ENCODE measurements at places on chromosomes 16 and 17.

DNA sequence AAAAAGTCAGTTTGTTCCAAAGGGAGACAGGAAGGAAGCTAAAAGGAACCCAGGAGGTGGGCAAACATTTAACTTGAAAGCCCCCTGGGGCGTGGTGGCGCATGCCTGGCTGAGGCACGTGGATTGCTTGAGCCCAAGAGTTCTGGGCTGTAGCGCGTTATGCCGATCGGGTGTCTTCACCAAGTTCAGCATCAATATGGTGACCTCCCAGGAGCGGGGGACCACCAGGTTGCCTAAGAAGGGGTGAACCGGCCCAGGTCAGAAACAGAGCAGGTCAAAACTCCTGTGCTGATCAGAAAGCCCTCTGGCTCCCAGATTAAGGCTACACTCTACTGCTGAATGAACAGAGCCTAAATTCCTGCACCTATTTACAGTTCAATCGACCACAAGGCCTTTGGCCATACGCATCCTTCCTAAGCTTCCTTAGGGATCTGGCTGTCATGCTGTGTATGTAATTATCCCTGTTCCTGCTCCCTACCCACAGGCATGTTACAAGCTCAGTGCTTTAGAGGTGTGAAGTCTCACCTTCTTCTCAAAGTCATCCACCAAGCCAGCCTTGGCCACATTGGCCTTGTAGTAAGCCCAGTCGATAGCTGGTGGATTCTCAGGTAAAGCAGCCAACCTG, 5.0 kb downstream of the ATP5PD start:
- DNase-seq: no peak

GRCh38 chr16:75298267-75298666, 46.8 kb upstream of the BCAR1 start:
- no peak for DNase-seq

DNA sequence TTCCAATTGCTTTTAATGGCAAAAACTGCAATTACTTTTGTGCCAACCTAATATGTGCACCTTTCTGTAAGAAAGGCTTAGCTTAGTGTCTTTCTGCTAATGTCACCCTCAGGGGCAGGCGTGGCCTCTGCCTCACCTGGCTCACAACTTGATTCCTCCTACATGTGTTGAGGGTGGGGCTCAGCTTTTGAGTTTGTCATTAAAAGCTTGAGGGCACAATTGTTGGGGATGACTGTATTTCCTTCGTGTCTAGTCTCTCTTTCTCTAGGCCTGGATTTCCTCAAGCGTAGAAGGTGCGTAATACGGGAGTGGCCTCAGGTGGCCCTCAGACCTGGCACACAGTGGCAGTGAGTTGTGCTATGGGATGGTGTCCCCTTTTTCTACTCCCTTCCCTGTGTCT, 94.4 kb downstream of the CLEC16A start:
- no peak for DNase-seq

GRCh38 chr16:23362460-23363317, 60.6 kb downstream of the SCNN1B start:
- no peak for DNase-seq

DNA sequence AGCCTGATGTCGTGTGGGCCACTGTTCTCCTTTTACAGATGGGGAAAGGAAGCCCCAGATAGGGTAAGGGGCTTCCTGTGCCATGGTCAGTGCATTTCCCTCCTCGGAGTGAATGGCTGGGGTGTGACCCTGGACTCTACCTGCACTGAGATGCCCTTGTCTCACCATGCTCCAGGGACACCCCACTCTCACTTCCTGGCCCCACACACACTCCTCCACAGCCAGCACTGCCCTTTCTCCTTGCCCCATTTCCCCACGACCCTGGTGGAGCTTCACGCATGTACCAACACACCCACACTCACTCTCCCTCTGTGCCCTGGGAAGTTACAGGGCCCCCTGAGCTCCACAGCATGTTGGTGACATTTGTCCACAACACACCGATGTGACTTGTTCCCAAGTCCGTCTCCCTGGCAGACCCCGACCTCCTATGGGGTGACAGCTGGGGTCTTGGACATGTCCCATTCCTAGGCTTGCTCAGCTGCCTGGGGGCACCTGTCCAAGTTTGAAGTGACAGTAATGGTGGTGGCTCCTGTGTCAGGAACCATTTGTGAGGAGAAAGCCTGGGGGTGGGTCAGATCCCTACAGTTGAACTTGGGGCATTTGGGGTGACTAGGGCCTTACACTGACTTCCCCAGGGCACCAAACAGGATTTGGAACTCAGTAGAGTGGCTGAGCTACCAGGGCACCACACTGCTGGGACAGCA, 47.4 kb downstream of the PECAM1 start:
- DNase-seq: no peak

- no peak for DNase-seq
Measured at GRCh38 chr16:83117810-83118209, 491.0 kb downstream of the CDH13 start.

DNA sequence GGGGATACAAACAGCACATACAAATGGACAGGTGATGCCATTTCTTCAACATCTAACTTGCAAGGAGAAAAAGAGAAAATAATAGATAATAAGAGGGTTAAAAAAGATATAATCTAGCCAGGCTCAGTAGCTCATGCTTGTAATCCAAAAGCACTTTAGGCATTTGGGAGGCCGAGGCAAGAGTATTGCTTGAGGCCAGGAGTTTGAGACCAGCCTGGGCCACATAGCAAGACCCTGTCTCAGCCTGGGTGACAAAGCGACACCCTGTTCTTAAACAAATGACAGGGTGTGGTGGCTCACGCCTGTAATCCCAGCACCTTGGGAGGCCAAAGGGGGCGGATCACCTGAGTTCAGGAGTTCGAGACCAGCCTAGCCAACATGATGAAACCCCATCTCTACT, 19.3 kb downstream of the C16orf87 start:
- no peak for DNase-seq

GRCh38 chr17:82434216-82434565, 15.8 kb upstream of the OGFOD3 start:
- DNase-seq: peak; percentile 54

GRCh38 chr16:52825892-52826291, 226.8 kb downstream of the CHD9NB start:
- no peak for DNase-seq

- peak; percentile 76 for DNase-seq
Measured at GRCh38 chr17:49227436-49228261, 2.9 kb downstream of the PHOSPHO1 start.

GRCh38 chr17:19664136-19664820, 15.7 kb downstream of the ALDH3A2 start:
- DNase-seq: no peak

- no peak for DNase-seq
Measured at GRCh38 chr17:72315122-72315913, 194.5 kb downstream of the SOX9 start.

DNA sequence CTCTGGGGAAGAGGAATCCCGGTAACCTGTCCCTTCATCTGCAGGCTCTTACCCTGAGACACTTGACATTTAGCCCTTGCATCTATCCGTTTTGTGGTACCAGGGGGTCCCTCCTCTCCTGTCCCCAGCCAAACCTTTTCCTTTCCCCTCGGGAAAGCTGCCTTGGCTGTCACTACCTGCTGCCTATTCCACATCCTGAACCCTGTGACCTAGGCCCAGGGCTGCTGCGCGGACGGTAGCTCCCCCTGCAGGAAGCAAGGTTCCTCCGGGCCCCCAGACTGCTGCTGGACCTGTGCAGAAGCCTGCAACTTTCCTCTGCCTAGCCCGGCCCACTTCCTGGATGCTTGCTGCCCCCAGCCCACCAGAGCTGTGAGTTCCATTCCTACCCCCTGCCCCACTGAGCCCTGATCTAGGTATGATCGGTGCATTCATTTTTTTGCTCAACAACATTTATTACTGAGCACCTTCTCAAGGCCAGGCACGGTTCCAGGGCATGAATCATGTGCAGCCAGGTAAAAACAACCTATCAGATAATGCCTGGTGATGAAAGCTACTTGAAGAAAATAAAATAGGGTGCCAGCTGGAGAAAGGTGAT, 10.5 kb upstream of the ALDOA start:
- peak; percentile 69 for DNase-seq

GRCh38 chr17:59131131-59131530, 23.9 kb downstream of the SKA2 start:
- no peak for DNase-seq

GRCh38 chr17:47797797-47798196, 23.8 kb downstream of the OSBPL7 start:
- no peak for DNase-seq

DNA sequence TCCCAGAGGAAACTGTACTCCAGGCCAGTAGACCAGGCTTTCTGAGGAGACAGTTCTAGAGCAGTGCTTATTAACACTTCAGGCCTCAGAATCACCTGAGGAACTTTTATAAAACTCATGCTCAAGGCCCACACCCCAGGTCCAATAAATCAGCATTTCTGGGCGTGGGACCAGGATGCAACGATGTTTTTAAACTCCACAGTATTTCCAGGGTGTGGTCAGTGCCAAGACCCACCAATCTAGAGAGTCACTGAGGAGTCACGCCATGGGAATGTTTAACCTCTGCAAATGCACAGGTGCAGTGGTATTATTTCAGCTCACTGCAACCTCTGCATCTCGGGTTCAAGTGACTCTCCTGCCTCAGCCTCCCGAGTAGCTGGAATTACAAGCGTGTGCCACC, 3.9 kb upstream of the TRPV1 start:
- DNase-seq: no peak

DNA sequence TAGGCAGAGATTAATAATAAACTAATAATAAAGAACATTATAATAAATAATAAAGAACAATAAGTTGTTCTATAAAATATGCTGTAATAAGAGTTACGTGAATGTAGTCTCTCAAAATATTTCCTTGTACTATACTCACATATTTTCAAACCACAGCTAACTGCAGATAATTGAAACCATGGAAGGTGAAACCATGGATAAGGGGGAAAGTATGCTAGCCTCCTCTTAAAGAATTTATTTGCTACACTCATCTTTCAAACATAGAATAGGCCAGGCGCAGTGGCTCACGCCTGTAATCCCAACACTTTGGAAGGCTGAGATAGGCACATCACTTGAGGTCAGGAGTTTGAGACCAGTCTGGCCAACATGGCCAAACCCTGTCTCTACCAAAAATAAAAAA, 18.5 kb downstream of the CYTH1 start:
- DNase-seq: no peak

- no peak for DNase-seq
Measured at GRCh38 chr17:61634011-61634539, 43.1 kb upstream of the NACA2 start.

DNA sequence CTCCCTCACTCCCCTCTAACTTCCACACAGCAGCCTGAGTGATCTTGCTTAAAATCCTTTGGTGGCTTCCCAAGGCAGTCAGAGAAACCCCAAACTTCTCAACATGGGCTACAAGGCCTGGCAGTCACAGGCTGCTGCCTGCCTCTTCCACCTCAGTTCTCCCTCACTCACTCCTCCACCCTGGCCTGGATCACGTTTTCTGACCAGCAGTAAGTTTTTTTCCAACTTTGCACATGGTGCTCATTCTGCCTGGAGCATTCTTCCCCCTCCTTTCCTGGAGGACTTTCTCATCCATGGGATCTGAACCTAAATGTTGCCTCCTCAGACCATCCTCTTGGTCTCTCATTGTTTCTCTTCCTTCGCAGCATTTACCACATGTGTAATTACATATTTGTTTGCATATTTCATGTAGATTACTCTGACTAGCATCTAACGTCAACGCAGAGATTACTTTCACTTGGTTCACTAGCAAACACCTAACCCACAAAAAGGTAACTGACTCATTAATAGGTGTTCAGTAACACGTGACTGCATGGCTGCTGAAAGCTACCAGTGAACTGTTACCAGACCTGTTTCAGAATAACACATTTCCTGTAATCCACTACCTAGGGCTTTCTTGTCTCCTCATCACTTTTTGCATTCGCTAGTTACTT, 17.1 kb downstream of the GNA13 start:
- no peak for DNase-seq

DNA sequence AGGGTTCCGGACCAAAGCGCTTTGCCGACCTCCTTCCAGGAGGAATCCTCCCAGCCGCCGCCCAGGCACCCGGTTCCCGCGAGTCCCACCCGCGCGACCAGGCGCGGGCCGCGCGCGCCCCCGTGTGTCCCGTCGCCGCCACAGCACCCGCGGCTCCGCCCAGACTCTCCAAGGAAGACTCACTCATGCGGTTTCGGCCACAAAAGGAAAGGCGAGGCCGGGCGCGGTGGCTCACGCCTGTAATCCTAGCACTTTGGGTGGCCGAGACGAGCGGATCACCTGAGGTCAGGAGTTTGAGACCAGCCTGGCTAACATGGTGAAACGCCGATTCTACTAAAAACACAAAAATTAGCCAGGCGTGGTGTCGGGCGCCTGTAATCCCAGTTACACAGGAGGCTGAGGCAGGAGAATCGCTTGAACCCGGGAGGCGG, 3.5 kb upstream of the PKMYT1 start:
- peak; percentile 79 for DNase-seq

DNA sequence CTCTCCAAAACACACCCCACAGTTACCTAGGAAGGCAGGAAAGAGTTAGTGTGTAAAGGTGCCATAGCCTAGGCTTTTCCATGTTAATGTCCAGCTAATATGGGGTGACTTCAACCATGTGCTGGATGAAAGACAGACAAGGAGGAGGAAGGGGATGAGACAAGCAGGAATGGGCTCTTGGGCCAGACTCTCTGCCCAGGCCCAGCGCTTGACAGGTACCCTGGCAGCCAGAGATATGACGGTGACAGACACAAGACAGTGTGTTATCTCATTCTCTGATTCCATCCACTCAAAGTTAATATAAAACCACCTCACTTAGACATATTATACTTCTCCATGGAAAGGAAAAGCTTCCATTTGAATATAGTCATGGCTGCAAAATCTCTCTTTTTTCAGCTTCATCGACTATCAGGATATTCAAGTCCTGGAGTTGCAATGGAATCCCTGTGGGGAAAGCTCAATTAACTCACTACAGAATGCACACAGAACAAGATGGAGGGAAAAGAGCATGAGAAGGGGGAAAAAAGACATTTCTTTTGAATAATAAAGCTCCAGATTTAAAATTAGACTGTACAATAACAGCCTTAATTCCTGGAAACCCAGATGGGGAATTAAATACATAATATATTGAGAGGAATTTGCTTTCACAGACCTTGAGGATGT, 596.7 kb downstream of the TOX3 start:
- DNase-seq: no peak

- peak; percentile 22 for DNase-seq
Measured at GRCh38 chr16:49503256-49504022, 129.8 kb downstream of the C16orf78 start.

DNA sequence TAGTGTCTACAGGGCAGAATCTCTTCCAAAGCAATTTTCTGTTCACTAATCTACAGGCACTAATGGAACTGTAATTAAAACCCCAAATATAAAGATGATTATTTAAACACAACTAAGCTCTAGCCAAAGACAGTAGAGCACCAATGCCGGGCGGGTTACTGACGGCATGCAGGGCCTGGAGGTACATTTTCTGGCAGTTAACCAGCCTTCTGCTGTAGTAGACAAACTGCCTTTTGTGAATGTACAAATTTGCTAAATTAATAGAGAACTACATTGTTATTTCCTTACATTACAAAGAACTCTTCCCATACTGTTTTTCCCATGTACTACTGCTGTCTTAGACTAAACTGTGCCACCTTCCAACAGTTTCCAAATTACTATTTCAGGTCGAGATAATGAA, 107.8 kb downstream of the TRIM37 start:
- DNase-seq: no peak
